ENCODE measurements at places on chromosomes 7 and 10. TPM values are rescaled to one million over a fixed set of nuclear protein-coding genes. Genes with fewer than 3 reads are reported as not detected.

DNA sequence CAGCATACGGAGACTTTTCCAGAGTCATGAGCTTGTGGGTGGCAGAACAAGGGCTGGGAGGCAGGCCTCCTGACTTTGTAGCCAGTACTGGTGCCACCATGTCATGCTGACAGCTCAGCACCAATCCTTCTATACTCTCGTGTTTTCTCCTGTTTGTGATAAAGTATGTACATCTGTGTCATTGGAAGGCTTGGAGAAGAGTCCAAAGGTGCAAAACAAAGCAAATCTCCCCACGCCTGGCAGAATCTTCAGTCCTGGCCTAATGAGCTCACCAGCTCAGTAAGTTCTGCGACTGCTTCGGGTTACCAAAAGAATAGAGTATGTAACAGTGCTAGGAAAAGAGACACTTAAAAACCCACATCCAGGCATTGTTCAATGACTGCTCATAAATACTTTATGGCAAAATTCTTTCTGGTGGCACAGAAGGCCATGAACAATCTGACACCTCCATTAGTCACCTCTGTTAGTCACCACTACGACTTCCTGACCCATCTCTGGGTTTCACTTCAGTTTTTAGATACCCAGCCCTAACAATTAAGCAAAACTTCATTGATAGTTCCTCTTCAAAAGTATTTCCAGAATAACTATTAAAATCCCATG, 24.5 kb downstream of the STEAP1 start:
- peak; percentile 85 for DNase-seq

- peak; percentile 61 for DNase-seq
Observed at GRCh38 chr10:52623761-52624160, 148.8 kb downstream of the MBL2 start.

Gene TUBAL3
- polyA plus RNA-seq, result not detected

Gene NPC1L1
- polyA plus RNA-seq, result not detected

Gene PRPS1L1
- not detected for polyA plus RNA-seq

DNA sequence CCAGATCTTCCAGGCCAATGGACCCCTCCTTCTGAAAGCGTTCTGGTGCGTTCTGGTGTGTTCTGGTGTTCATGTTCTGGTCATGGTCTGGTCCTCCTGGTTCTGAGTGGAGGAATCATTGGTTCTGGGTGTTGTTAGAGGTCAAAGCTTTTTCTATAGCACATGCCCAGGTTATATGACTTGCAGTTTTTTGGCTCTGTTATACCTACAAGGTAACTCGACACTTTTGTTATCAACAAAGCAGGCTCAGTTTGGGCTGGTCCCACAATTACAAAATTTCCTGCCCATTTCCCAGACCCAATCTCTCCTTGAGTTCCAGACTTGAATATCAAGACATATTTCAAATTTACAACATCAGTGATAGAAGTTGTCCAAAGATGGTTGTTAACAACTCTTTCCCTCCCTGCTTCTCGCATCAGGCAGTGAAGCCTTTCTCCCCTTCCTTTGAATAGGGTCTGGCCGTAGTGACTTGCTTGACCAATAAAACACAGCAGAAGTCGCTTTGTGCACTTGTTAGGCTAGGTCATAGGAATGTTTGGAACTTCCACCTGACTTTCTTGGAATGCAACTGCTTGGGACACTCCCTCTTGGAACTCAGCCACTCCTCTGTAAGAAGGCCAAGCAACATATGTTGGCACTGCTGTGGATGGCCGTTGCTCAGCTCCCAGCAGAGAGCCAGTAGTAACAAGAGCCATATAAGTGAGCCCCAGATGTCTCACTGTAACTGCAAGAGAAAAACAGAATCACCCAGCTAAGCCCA, 83.1 kb upstream of the STEAP1B start:
- DNase-seq, result peak; percentile 91

GRCh38 chr7:81752318-81752714, 17.5 kb downstream of the HGF start:
- DNase-seq, result no peak

DNA sequence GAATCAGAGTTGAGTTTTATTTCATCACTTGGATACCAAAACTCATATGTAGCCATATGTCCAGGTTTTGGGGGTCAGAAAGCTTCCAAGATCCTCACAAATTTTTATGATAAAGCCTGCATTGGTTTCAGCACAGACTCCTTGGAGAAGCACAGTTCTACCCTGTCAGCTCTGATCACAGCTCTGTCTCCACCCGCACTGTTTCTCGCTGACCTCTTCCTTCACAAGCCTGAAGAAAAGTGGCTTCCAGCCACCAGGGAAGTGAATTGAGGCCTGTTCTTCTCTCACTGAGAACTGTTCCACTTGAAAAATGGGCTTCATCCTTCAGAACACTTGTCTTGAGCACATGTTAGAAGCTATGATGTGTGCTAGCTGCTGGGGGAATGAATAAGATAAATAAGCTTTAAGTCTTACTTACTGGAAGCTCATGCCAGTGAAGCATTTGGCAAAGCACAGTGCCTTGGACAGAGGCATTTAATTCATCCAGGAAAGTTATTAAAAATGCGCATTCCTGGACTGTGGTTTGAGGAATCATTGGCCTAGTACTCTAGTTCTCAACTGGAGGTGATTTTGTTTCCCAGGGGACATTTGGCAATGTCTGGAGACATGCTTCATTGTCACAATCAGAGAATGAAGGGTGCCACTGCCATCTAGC, 133.6 kb downstream of the BMPER start:
- DNase-seq, result no peak

DNA sequence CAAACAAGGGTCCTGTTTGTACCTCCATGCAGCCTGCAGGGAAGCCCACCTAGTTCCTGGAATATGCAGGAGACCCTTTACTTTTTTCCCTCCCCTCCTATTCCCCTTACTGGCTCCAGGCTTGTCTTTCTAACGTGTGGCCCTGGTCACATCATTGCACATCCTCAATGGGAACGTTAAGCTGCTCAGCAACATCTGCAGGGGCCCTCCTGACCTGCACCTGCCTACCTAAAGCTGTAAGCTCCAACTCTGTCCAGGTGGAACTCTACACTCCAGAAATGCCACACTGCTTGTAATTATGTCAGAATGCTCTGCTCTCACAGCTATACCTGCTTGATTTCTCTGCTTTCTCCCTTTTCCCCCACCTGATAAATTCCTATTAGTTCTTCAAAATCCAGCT, 72.1 kb downstream of the ARMC3 start:
- no peak for DNase-seq

- no peak for DNase-seq
Observed at GRCh38 chr10:101331956-101332355, 22.0 kb upstream of the BTRC start.

- no peak for DNase-seq
Observed at GRCh38 chr10:1178506-1178905, 122.3 kb downstream of the WDR37 start.

DNA sequence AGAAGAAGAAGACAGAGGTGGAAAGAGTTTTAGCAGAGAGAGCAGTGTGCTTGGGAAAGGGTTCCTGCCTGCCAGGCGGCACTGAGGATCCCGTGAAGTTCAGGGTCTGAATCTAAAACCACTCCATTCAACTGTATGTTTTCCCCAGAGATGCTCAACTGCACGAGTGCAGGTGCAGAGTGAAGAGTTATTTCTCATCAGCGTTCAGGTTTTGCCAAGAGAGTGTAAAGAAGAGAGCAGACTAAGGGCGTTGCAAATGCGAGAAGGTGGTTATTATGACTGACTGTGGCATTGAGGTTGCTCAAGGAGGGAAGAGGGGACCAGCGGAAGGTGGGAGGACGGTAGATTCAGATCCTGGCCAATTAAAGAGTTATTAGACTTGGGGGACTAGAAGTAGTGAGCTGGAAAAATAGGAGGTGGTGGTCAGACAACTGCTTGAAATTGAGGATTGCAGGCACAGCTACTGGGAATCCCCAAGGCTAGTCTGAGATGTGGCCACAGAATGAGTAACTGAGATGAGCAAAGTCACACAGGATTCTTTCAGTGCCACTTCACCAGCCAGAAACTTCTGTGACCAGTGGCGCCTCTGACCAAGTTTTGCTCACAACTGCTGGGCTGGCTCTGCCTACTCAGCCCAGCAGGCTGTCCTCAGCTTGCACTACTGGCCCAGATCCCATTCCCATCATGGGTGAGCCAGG, 29.1 kb downstream of the STRA8 start:
- DNase-seq, result no peak

GRCh38 chr10:6516281-6516928, 63.7 kb downstream of the PRKCQ start:
- no peak for DNase-seq

DNA sequence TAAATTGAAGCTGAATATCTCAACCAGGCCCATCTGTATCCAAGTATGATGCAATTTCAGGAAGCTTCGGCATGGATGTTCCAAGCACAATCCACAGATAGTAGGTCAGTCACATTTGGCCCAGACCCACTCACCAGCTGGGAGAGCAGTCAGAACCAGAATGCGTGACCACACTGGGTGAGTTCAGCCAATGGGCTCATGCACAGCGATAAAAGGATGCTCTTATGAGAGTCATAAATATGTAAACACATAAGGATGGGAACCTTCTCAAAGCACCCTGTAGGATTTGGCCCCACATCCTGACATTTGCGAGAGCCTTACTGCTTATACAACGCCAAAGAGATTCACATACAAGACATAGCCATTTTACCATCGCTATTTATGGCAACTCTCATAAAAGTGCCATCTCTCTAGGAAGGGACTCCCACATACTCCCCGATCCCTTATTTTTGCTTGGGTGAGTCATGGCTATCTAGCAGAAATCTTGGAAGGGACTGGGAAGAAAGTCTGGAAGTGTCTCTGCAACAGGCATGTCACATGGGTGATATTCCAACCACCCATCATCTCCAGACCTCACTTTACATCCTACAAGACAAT, 3.0 kb downstream of the AFAP1L2 start:
- DNase-seq, result no peak

GRCh38 chr7:21624320-21624719, 81.5 kb downstream of the DNAH11 start:
- no peak for DNase-seq

DNA sequence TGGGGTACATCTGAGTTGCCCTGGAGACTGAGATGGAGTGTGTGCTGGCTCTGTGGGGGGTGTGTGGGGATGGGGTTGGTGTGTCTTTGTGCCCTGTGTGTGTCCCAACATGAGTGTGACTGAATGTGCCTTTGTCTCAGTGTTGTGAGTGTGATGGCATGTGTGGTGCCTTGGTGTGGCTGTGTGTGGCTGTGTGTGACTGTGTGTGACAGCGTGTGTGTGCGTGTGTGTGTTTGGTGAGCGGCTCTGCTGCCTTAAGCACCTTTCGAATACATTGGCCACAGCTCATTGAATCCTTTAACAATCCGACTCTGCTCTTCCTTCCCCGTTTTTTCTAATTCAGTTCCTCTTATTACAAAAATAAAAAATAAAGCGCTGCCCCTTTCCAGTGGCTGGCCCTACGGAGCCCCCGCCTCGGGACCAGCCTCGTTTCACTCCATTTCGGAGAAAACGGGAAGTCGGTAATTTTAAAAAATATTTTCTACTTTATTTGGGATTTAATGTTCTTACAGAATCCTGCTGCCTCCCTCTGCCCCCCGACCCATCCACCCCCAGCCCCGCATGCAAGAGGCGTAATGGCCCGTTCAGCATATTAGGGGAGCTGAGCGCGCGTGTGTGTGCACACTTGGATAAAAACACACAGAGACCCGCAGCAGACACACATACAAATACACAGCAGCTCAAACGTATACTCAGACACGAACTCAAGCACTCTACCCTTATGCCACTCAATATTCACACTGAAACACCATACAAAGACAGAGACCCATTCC, 35.5 kb downstream of the HIF1AN start:
- no peak for DNase-seq

DNA sequence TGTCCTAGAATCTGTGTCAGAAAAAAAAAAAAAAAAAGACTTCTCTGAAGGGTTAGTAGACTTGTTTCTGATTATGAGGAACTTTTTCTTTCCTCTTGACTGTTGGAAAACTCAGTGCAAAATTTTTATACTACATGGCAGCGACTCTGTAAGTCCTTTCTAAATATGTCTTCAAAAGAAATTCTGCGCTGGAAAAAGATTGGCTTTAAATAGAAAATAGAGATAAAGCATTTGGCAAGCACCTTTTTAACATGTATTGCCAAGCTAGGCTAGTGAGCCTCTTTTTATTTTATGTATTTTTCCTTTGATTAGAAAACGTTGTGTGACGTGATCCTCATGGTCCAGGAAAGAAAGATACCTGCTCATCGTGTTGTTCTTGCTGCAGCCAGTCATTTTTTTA, 17.9 kb downstream of the KLHL7 start:
- no peak for DNase-seq

DNA sequence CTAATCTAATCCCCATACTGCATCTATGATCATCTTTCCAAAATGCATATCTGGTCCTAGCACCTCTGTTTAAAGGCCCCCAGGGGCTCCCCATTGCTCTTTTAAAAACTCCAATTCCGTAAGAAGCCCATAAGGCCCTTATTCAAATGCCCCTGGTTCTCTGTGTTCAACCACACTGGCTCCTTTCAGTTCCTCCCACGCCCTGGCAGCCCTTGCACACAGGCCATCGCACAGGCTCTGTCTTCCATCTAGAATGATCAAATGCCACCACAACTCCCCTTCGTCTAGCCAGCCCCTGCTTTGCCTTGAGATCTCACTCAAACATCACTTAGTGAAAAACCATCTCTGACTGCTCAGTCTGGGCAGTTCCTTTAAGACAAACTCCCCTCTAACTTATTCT, 112.9 kb upstream of the LYZL2 start:
- no peak for DNase-seq

DNA sequence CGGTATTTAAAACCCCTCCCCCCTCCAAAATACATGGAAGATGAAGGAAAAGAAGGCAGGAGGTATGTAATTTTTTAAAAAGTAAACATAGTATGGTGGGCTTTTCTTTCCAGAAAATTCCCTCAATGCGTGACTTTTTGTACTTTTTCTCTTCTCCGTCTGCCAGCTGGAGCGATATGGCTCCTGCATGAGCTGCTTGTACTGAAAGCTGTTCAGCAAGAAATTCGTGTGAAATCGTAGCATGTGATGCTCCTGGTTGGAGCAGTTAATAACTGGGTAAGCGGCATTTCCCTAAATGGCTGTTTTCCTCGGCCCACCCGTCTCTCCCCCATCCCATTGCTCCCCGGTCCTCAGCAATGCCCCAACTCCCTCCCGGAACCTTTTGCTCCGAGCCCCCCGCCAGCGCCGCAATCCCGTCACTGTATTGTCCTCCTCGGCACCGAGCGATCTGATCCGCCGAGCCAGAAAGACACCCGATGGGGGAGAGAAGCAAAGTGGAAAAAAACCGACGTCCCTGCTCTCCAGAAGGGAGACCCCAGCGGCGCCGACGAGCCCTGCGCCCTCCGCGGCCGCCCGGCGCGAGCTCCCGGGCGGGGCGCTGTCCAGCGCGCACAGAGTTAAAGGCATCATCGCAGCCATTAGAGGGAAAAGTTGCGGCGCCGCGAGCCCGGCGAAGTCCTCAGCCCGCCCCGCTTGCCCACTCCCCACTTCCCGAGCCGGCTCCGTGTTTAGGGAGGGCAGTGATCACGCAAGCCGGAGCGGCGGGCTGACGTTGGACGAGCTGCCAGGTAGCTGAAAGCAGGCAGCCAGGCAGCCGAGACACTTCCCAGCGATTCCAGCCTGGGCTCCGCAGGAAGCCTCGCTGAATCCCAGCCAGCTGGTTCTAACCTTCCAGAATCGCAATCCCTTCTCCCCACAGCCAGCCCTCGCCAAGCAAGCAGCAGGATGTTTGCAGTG, at the start of gene VSTM2A:
VSTM2A (plus strand) TSS at position 707 of the 957 bp plus-strand sequence. CDS start 356 bp downstream, outside the sequence.
- peak; percentile 1 for DNase-seq

Gene MALRD1
- not detected for polyA plus RNA-seq

GRCh38 chr7:89687211-89687610, 467.1 kb upstream of the STEAP1 start:
- no peak for DNase-seq

GRCh38 chr10:108051218-108051617, 886.7 kb upstream of the SORCS1 start:
- no peak for DNase-seq

- DNase-seq, result no peak
Observed at GRCh38 chr10:30818854-30819253, 189.3 kb upstream of the LYZL2 start.
